Tibial artery (tissue), 4 donors: ENCODE measurements at places on chromosomes 4 and X.

GRCh38 chr4:59994118-59994517 lies 1206.0 kb upstream of the ADGRL3 start:
- no peak for DNase-seq

DNA sequence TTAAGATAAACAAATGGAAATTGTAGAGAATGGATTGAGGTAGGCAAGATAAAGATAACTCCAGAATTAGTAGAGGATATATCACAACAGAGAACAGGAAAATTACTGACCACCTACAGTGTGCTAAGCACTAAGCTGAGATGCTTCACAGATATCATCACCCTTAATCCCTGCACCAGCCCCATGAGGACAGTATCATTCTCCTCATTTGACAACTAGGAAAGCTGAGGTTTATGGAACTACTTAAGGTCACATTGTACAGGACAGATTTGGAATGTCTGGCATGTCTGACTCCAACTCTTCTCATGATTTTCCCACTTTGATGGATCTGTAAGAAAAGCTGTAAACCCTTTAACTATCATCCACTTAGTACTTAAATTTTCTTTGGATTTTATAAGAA lies 95.5 kb downstream of the CASK start:
- DNase-seq: no peak

DNA sequence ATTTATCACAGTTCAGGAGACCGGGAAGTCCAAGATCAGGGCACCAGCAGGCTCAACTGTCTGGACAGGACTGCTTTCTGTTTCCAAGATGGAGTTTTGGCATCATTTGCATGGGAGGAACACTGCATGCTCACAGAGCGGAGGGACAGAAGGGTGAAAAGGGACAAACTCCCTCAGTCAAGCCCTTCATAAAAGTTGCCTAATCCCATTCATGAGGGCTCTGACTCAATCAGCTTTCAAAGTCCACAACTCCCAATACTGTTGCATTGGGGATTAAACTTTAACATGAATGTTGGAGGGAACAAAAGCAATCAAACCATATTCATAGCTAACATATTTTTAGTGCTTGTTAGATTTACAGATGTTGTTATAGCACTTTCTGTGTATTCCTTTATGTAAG lies 158.9 kb upstream of the MAD2L1 start:
- DNase-seq: no peak

- DNase-seq: no peak
Observed at GRCh38 chr4:184506527-184507121, 32.3 kb upstream of the IRF2 start.

- DNase-seq: no peak
Observed at GRCh38 chr4:78061939-78062570, 4.9 kb downstream of the FRAS1 start.

GRCh38 chr4:109999585-109999912 lies 86.9 kb downstream of the EGF start:
- no peak for DNase-seq

DNA sequence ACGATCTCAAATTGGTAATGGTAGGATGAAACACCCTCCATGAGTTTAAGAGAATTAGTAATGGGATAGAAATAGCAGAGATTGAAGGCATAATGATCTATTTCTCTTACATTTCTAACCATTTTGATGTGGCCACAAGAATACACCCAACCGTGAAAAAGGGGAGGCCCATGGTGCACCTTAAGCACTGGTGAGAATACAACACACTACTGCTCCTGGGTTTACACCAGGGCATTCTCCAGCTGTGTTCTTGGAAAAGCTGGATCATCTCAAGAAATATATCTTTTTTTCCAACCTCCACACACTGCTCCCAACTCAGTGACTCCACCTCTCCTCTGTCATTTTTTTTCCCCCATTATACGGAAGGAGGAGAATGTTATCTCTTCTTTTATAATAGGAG lies 1.5 kb downstream of the QRFPR start:
- DNase-seq: no peak

DNA sequence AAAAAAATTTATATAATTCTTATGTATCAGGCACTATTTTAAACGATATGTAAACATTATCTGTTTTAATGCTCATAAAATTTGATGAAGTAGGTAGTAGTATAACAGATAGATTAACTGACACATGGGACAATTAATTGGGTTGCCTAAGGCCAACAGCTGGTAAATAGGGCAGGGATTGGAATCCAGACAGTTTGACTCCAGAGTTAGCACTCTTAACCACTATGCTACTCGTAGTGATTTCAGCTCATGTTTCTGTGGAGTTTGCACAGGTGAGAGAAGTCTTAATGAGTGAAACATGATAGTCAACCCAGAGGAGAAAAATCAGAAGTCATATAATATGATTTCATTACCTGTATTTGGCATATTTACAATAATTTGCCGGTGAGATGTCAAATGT lies 126.0 kb upstream of the WDFY3 start:
- DNase-seq: no peak

DNA sequence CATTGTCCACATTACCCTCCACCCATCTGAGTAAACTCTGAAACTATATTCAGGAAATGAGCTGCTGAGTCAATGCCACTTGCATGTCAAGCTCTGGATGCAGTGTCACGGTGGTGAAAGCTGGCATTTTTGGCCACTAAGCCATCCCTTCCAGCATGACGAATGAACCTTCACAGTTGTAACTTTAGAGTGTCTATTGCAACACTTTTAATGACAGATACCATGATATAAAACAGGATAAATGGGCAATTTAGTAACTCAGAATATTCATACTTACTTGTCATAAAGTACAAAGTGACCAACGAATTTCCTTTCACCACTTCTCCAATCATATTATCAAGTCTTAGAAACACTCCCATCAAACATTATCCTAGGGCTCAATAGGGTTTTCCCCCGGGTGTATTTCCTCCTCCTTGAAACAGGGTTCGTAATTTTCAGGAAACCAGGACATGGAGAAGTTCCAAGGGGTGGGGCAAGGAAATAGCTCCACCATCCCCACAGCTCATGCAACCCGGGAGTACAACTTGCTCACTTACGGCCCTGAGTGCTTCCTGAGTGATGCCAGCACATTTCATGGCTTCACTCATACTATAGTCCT lies 73.1 kb downstream of the MTHFD2L start:
- DNase-seq: no peak

GRCh38 chr4:86744570-86744969 lies 104.6 kb downstream of the SLC10A6 start:
- no peak for DNase-seq

DNA sequence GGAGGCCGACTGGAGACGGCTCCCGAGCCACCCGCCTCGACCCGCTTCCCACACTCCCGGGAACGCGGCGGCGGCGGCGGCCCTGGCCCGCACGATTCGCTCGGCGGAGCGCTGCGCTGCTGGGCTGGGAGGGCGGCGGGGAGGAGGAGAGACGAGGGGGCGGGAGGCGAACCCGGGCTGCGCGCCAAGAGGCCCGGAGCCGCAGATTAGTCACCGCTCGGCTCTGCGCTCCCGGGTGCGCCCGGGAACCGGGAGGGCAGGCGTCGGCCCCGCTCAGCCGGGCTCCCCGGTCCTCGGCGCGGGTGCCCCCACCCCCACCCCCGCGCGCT lies 11.2 kb upstream of the BCOR start:
- DNase-seq: no peak

DNA sequence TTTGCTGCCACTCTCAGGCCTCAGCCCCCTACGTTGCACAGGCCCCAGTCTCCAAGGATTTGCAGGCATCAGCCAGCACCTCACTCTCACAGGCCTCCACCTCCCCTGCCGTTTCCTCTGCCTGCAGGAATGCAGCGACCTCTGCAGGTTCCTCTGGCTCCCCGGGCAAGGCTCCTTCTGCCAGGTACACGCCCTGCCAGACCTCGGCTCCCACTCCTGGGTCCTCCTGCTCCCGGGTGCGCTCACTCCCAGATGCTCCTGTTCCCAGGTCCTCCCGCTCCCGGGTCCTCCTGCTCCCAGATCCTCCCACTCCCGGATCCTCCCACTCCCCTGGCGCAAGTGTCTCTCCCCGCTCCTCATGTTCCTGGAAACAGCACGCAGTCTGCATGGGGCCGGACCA lies 144.4 kb upstream of the RADX start:
- DNase-seq: no peak

DNA sequence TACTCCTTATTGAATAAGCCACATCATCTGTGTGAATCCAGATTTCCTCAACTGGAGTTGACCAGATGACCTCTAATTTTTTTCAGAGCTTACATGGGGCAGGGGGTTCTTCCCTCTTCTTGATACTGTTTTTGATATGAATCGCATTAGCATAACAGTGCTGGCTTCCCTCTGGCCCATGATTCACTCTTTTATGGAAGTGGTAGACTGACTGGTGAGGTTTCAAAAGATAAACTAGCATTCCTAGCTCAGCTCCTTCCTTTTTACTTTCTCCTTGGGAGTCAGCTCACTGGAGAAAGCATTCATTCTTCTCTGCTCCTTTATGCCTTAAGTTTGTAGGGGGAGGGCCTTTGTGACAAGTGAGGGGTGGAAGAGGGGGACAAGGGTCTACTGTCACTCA lies 161.0 kb upstream of the FGF13 start:
- no peak for DNase-seq

GRCh38 chrX:13742397-13743176 lies 8.0 kb downstream of the OFD1 start:
- no peak for DNase-seq

DNA sequence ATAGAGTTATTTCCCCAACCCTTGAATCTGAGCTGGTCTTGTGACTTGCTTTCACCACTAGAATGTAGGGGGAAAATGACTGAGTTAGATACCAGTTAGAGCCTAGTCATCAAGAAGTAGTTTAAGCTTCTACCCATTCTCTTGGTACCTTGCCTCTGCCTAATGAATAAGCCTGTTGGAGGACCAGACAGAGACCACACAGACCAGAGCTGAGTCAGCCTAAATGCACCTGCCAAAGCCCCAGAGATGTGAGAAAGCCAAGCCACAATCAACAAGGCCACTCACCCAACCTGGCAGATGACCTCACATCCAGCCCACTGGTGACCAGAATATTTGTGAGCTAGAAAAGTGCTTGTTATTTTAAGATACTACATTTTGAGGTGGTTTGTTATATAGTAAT lies 85.2 kb upstream of the DCLK2 start:
- DNase-seq: no peak

DNA sequence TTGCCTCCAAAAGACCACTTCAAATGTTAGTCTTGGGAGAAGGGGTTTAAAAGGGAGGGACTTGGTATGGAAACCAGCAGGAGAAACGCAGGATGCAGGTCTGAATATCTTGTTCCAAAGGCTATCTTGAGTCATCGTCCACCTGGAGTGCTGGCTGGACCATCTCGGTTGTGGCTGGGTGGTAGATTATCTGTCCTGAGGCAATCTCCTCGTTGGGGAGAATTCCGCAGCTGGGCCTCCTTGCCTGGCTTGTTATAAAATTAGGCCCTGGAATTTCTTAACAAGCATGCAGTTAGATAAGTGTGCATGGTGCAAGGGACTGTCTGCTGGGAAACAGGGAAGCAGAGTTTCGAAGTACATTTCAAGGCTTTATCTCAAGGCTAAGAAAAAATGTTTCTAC lies 2045.7 kb upstream of the TENM3 start:
- DNase-seq: no peak

GRCh38 chr4:123977641-123978081 lies 581.1 kb downstream of the SPRY1 start:
- no peak for DNase-seq

- no peak for DNase-seq
Observed at GRCh38 chr4:159413306-159413943, 310.5 kb downstream of the RAPGEF2 start.

- DNase-seq: peak; percentile 86
Observed at GRCh38 chrX:130024127-130024526, 41.7 kb downstream of the BCORL1 start.

- no peak for DNase-seq
Observed at GRCh38 chr4:110068248-110068647, 130.2 kb downstream of the ELOVL6 start.

GRCh38 chrX:7088968-7089615 lies 58.4 kb upstream of the STS start:
- DNase-seq: no peak
